Left renal cortex interstitium (tissue), 4 donors: ENCODE measurements at places on chromosomes 1 and 21. TPM values are rescaled to one million over a fixed set of nuclear protein-coding genes. Genes with fewer than 3 reads are reported as not detected.

- DNase-seq = no peak
Observed at GRCh38 chr1:175062339-175062738, 5.3 kb upstream of the TNN start.

- no peak for DNase-seq
Observed at GRCh38 chr1:192697771-192698170, 61.8 kb downstream of the RGS13 start.

DNA sequence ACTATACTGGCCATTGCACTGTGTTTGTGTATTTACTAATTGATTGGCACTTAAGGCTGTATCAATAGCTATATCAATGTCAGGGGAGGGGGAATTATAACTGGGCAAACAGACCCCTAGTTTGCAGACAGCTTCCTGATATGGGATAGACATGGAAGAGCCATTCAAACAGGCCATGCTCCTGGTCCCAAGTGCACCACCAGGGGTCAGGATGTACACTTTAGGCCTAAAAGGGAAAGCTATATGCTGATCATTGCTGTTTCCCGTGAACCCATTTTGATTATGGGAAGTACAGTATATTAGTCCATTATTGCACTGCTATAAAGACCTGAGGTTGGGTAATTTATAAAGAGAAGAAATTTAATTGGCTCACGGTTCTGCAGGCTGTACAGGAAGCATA lies 124.9 kb upstream of the BACE2 start:
- DNase-seq = no peak

GRCh38 chr1:226563666-226564065 lies 15.1 kb downstream of the STUM start:
- no peak for DNase-seq

The CD160 gene
- polyA plus RNA-seq = 2.9 TPM

GRCh38 chr1:239293350-239294110 lies 92.8 kb upstream of the CHRM3 start:
- no peak for DNase-seq
